ENCODE measurements at places on chromosomes 13 and 19. TPM values are rescaled to one million over a fixed set of nuclear protein-coding genes. Genes with fewer than 3 reads are reported as not detected.
A peak's percentile ranks its signal among the peaks of the same experiment; 100 is the strongest.

Gene ZNF738
- 18.4 TPM for total RNA-seq

Gene ZFP82
- 4.9 TPM for total RNA-seq

Gene CARD8
- total RNA-seq = 25.5 TPM

Gene APLP1
- 11.1 TPM for total RNA-seq

Gene SLC46A3
- total RNA-seq = 17.1 TPM

Gene PPFIA3
- total RNA-seq = 3.6 TPM

Gene FGF22
- total RNA-seq = not detected

Gene AMER2
- not detected for total RNA-seq

Gene ZNF155
- total RNA-seq = 11.2 TPM

Gene SIAH3
- 0.08 TPM for total RNA-seq

Gene SLC15A1
- total RNA-seq = not detected

DNA sequence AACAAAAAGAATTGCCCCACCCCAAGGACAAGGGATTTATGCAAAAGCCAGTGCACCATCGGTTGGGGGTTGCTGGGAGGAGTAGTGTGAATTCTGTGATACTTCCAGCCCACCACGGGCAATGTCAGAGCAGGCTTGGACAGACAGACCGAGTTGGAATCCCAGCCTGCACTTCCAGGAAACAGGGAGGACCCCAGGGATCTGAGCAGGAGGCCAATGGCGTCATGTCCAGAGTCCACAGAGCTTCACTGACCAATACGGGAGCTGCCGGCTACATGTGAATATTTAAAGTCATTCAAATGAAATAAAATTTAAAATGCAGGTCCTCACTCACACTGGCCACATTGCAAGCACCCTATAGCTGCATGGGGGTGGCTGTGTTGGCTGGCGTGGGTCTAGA lies 10.9 kb downstream of the ZNRF4 start:
- no peaks in the 10 kb centered on the region for H3K4me1 ChIP-seq
- no peak overlapping the region for H3K27ac ChIP-seq
- no peaks in the 10 kb centered on the region for H3K36me3 ChIP-seq
- H3K27me3 ChIP-seq = peaks cover 16% of the 10 kb centered on the region
- no peak overlapping the region for H3K4me3 ChIP-seq

DNA sequence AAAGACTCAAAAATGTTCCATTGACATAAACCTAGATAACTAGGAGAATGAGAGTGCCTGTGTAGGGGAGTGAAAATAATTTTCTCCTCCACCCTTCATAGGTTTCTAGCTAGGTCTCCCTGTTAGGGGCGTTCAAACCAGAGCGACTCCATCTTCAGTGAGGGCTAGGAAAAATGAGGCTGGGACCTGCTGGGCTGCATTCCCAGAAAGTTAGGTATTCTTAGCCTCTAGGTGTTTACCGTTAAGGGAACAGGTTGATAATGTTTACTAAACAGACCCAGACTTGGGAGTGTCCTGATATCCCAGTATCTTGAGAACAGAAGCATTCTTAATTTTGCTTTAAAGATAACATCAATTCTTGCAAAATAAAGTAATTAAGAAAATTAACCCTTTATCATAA lies 20.1 kb downstream of the PABPC3 start:
- H3K27ac ChIP-seq = no peak overlapping the region
- no peak overlapping the region for H3K4me3 ChIP-seq
- H3K27me3 ChIP-seq = no peaks in the 10 kb centered on the region
- no peaks in the 10 kb centered on the region for H3K36me3 ChIP-seq
- no peak for DNase-seq

DNA sequence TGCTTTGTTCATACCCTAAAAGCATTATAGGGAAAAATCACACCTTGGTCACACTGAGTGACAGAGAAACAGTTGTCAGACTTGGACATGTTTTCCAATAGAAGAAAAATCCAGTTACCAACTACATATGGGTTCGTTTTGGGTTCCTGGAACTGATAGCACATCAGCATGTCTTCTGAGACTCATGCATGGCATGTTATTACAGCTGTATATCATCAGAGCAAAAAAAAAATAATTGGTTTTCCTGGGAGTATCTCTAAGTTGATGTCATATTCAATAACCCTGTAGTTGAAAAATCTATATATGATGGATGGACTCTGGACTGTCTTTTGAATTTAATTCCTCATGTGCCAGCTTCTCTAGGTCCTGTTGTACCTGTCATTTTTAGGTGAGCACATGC lies 211.6 kb downstream of the DNAJC15 start:
- H3K36me3 ChIP-seq = no peaks in the 10 kb centered on the region

DNA sequence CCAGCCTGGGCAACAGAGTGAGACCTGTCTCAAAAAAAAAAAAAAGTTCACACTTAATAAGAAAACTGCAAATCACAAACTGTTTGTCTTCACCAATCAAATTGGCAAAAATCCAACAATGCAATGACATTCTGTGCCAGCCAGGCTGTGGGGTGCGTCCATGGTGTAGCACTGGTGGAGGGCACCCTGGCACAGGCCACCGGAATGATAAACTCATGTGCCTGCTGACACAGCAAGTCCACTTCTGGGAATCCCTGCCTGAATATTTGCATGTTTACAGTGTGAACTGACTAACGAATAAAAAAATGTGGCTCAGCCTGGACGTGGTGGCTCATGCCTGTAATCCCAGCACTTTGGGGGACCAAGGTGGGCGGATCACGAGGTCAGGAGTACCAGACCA lies 1.6 kb upstream of the LRRC25 start:
- no peaks in the 10 kb centered on the region for H3K27me3 ChIP-seq
- DNase-seq = peak; percentile 75
- no peak overlapping the region for H3K27ac ChIP-seq
- no peaks in the 10 kb centered on the region for H3K36me3 ChIP-seq
- H3K4me3 ChIP-seq = no peak overlapping the region
- H3K4me1 ChIP-seq = peaks cover 30% of the 10 kb centered on the region

GRCh38 chr19:50729894-50730293 lies 6.7 kb downstream of the CLEC11A start:
- peaks cover 4% of the 10 kb centered on the region for H3K4me1 ChIP-seq
- no peak overlapping the region for H3K4me3 ChIP-seq
- H3K27me3 ChIP-seq = peaks cover 19% of the 10 kb centered on the region
- no peaks in the 10 kb centered on the region for H3K36me3 ChIP-seq
- DNase-seq = no peak
- H3K27ac ChIP-seq = no peak overlapping the region

DNA sequence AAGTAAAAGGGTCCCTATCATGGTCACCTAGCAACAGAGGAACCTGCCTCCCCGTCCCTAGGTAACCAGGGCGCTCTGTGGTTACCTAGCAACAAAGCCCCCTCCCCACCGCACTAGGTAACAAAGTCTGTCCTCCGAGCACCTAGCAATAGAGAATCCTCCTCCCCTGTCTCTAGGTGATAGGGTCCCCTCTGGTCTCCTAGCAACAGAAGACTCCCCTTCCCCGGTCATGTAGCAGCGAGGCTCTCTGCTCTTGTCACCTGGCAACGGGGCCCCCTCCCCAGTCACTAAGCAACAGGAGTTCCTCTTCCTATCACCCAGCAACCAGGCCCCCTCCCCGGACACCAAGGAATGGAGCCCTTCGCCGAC lies 307 bp downstream of the JOSD2 start:
- peak overlapping the region; percentile 57 for H3K4me3 ChIP-seq
- no peak for DNase-seq
- H3K4me1 ChIP-seq = peaks cover 7% of the 10 kb centered on the region
- 0 out of 2 replicates have a peak, but pooled peaks cover 2% of the 10 kb centered on the region for H3K27me3 ChIP-seq
- H3K27ac ChIP-seq = peak overlapping the region; percentile 36

DNA sequence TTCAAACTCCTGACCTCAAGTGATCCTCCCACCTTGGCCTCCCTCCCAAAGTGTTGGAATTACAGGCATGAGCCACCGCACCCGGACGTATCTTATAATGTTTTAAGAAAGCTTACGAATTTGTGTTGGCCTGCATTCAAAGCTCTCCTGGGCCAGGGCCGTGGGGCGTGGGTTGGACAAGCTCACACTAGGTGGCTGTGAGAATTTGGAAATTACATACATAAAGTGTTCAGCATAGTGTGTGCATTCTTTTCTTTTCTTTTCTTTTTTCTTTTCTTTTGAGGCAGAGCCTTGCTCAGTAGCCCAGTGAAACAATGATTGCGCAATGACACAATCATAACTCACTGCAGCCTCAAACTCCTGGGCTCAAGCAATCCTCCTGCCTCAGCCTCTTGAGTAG lies 2.6 kb downstream of the ZSWIM4 start:
- H3K4me3 ChIP-seq = no peak overlapping the region
- H3K27me3 ChIP-seq = no peaks in the 10 kb centered on the region
- peak; percentile 42 for DNase-seq
- H3K4me1 ChIP-seq = peaks cover 40% of the 10 kb centered on the region
- H3K36me3 ChIP-seq = 0 out of 2 replicates have a peak, but pooled peaks cover 3% of the 10 kb centered on the region

GRCh38 chr19:31863122-31863521 lies 482.3 kb upstream of the ZNF507 start:
- no peak overlapping the region for H3K4me3 ChIP-seq
- no peak overlapping the region for H3K27ac ChIP-seq
- H3K4me1 ChIP-seq = no peaks in the 10 kb centered on the region
- no peaks in the 10 kb centered on the region for H3K27me3 ChIP-seq
- DNase-seq = no peak

DNA sequence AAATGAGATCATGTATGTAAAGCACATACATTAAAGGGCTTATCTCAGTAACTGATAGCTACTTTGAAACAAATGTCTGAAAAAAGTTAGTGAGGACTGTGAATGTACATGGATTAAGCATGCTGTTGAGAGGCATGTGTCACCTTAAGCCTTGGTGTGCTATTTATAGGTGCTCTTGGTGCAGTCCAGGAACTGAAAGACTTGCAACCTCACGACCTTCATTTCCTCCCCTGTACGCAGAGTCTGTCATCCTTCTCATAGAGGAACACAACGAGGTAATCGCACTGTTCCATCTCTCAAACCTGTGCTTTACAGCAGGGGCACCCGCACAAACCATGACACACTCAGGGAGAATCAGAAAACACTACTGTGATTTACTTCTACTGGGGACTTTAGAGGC lies 65.6 kb downstream of the UFM1 start:
- H3K4me1 ChIP-seq = 0 out of 2 replicates have a peak, but pooled peaks cover 3% of the 10 kb centered on the region
- H3K4me3 ChIP-seq = no peak overlapping the region
- no peak overlapping the region for H3K27ac ChIP-seq
- DNase-seq = no peak
- no peaks in the 10 kb centered on the region for H3K36me3 ChIP-seq

DNA sequence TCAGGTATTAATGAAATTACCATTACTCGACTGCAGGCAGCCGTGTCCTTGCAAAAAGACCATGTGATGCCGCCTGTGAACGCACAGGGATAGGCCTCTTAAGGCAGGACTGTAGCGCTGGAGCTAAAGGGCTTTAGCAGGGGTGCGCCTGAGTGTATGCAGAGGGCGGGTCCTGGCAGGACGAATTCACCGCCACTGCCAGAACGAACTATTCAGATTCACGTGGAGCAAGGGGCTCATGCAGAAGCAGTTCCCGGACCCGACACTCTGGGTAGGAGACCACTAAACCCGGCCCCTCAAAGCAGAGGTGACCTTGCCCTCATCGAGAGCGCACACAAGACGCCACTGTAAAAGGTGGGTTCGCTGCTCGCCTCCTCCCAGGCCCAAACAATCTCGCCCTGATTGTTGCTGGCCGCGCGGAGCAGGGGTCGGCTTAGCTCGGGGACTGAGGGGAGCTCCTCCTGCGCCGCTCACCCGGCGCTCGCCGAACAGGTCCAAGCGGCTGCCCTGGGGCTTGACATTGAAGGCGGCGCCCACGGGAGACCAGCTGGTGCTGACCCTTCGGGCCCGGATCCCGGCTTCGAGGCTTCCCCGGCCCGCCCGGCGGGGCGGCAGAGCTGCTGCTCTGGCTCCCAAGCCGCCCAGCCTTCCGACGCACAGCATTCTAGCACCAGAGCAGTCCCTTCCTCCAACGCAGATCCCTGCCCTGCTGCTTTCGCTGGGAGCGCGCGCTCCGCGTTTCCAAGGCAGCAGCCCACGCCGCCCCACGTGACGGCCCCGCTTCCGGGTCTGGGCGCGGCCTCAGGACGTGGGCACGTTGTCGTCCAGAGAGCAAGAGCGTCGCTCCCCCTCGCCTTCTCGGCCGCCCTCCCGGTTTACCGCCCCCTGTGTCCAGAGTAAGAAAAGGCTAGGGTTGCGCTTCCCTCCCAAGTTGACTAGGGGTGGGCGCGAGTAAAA lies at the start of gene MIPEP:
Gene MIPEP (minus strand): TSS at position 743 of the 957 bp plus-strand sequence. CDS start 80 bp downstream, at position 663.
- H3K27ac ChIP-seq = peak within 1 kb of the TSS; percentile 17
- H3K36me3 ChIP-seq = peaks cover 7% of the 10 kb centered on the region
- H3K4me3 ChIP-seq = peak within 1 kb of the TSS; percentile 79
- no peaks in the 10 kb centered on the region for H3K27me3 ChIP-seq

- peaks cover 24% of the 10 kb centered on the region for H3K4me1 ChIP-seq
- DNase-seq = no peak
- H3K27me3 ChIP-seq = no peaks in the 10 kb centered on the region
- H3K27ac ChIP-seq = peak overlapping the region; percentile 52
- H3K36me3 ChIP-seq = no peaks in the 10 kb centered on the region
- no peak overlapping the region for H3K4me3 ChIP-seq
Measured at GRCh38 chr13:44379885-44380284, 6.3 kb downstream of the SERP2 start.

DNA sequence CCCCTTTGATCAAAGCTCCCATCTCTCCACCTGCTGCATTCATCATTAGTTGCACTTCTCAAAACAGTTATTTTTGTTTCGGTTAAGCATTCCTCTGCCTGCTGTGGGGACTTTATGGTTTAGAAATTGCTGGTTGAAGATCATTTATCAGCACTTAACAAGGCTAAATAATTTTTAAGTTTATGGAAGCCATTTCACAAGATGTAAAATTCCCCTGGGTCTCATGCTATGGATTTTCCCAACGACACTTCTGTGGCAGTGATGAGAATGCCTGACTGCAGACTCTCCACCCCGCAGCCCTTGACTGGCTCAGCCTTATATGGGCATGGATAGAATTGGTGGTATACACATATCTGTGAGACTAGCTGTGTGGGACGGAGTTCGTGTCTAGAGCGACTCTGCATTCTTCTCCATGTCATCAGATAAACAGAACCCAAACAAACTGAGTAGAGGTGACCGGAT lies 52.8 kb downstream of the COL4A2 start:
- H3K4me3 ChIP-seq = no peak overlapping the region
- peak; percentile 88 for DNase-seq
- peaks cover 29% of the 10 kb centered on the region for H3K4me1 ChIP-seq
- no peaks in the 10 kb centered on the region for H3K27me3 ChIP-seq
- peaks cover 54% of the 10 kb centered on the region for H3K36me3 ChIP-seq

- no peaks in the 10 kb centered on the region for H3K36me3 ChIP-seq
- no peak overlapping the region for H3K4me3 ChIP-seq
- no peaks in the 10 kb centered on the region for H3K27me3 ChIP-seq
- peaks cover 12% of the 10 kb centered on the region for H3K4me1 ChIP-seq
- H3K27ac ChIP-seq = no peak overlapping the region
- DNase-seq = no peak
Measured at GRCh38 chr19:48558018-48558684, 6.2 kb downstream of the SULT2B1 start.

GRCh38 chr19:12681074-12681987 lies at the start of gene DHPS:
DHPS (minus strand) TSS chr19:12681880; CDS start chr19:12681766, 114 bp downstream.
- no peaks in the 10 kb centered on the region for H3K27me3 ChIP-seq
- H3K4me1 ChIP-seq = no peaks in the 10 kb centered on the region
- DNase-seq = peak; percentile 93
- H3K4me3 ChIP-seq = peak within 1 kb of the TSS; percentile 83
- H3K27ac ChIP-seq = peak within 1 kb of the TSS; percentile 95
